ENCODE measurements at places on chromosomes 2 and 18. TPM values are rescaled to one million over a fixed set of nuclear protein-coding genes. Genes with fewer than 3 reads are reported as not detected.

GRCh38 chr18:35010993-35011392 is 30.2 kb upstream of the MAPRE2 start:
- no peak for DNase-seq

Gene TEX44
- not detected for total RNA-seq

- DNase-seq = no peak
Measured at GRCh38 chr18:57839942-57840381, 36.8 kb upstream of the ATP8B1 start.

Gene PKDCC
- 42.2 TPM for total RNA-seq

Gene RAPGEF4
- 0.91 TPM for total RNA-seq
